Activated naive CD4-positive, alpha-beta T cell treated with anti-CD3 and anti-CD28 coated beads for 36 hours (primary cell): ENCODE measurements at places on chromosomes 1 and 21. TPM values are rescaled to one million over a fixed set of nuclear protein-coding genes. Genes with fewer than 3 reads are reported as not detected.

The SLC44A3 gene
- not detected for total RNA-seq

The ZFP69B gene
- 11.3 TPM for total RNA-seq

The FAM72D gene
- 34.7 TPM for total RNA-seq

The RABGGTB gene
- 158 TPM for total RNA-seq

DNA sequence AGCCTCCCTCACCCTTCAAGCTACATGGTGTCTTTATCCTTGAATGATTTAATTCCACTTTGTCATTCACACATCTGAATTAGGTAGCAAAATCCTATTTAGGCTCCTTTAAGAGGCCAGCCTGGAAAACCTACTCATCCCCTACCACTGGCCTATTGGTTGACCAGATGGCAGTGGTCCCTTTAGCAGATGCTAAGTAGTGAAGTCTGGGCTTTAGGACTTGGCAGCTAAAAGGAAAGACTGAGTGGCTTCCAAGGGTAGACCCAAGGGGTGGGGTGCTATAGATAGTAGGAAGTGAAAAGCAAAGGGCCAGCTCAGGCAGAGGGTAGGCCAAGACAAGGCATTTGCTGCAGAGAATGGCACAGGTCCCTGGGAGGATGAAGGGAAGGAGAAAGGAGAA, 46.6 kb downstream of the KCNJ6 start:
- no peak for DNase-seq
- H3K4me3 ChIP-seq, result no peak overlapping the region
- no peaks in the 10 kb centered on the region for H3K4me1 ChIP-seq
- no peaks in the 10 kb centered on the region for H3K36me3 ChIP-seq

DNA sequence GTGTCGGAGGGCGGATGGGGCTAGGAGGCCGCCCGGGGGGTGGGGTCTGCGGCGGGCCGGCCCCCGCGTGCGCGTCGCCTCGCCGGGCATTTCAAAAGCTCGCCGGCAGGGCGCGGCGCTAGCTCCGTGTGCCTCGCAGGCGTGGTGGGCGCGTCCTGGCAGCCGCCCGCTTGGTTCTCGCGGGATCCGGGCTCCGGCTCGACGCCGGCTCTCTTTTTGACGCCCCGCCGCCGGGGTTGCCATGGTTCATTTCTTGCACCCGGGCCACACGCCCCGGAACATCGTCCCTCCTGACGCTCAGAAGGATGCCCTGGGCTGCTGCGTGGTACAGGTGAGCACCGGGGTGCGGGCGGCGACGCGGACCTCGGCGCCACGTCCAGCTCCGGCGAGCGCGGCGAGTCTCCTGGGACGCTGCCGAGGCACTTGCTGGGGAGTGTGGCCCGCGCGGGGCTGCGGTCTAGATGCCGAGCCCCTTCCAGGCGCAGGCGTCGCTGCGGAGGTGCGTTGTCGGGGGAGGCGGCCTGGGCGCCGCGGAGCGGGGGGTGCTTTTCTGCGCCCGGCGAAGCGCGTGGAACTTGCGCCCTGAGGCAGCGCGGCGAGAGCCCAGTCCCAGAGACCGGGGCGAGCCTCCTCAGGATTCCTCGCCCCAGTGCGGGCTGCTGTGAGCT, at the start of gene ZYG11A:
Gene ZYG11A (plus strand): TSS at position 118 of the 668 bp plus-strand sequence. CDS start 124 bp downstream, at position 242.
- peak; percentile 81 for DNase-seq
- peak within 1 kb of the TSS; percentile 65 for H3K4me3 ChIP-seq
- H3K36me3 ChIP-seq, result no peaks in the 10 kb centered on the region
- H3K4me1 ChIP-seq, result peaks cover 1% of the 10 kb centered on the region
- no peak within 1 kb of the TSS for H3K27ac ChIP-seq

DNA sequence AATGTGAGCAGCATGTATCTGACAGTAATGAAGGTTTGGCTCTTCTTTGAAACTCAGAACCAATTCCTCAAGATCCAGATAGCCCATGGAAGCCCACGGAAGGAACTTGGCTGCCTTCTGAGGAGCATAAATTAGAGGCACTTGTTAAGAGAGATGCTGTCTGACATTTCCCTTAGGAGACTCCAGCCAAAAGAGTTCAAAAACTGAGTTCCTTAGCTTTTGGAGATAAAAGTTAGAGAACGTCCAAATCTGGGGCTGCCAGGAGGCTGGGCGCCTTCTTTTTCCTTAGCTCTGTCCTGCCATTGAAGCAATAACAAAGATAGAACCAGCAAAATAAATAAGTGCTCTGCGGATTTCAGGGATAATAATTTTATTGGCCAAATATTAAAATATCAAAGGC, 439.6 kb upstream of the USP24 start:
- no peaks in the 10 kb centered on the region for H3K27me3 ChIP-seq
- H3K36me3 ChIP-seq, result no peaks in the 10 kb centered on the region
- DNase-seq, result no peak
- H3K4me3 ChIP-seq, result no peak overlapping the region
- no peaks in the 10 kb centered on the region for H3K4me1 ChIP-seq

DNA sequence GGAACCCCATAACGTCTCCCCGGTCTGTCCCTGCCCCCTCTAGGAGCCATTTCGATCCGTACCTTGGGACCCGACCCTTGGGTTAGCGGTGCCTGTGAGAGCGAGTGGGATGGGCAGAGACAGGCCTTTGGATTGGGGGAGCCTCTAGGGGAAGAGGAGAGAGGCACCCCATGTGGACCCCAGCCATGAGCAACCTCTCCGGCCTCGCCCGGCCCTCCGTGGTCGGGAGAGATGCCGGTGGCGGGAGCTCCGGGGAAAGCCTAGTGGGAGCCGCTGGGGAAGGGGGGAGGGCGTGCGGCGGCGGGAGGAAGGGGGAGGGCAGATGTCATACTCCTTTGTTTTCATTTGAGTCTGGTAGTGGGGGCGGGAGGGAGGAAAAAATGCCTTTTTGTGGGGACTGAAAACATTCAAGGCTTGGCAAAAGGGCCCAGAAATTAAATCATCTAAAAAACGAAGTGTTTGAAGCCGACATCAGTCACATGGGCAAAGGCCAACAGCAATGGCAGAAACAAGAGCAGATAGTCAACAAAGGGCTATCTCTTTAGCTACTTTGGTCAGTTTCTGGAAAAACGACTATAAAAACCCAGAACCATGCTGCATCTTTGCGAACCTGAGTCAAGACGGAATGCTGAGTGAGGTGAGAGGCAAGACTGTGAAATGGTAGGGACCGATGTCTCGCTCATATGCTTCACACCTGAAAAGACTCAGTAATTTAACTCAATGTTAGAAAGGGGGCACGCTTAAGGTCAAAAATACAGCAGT, 758 bp downstream of the PTBP2 start:
- no peaks in the 10 kb centered on the region for H3K27me3 ChIP-seq
- peaks cover 31% of the 10 kb centered on the region for H3K36me3 ChIP-seq
- H3K27ac ChIP-seq, result peak overlapping the region; percentile 92
- H3K4me1 ChIP-seq, result peaks cover 29% of the 10 kb centered on the region
- DNase-seq, result peak; percentile 62

DNA sequence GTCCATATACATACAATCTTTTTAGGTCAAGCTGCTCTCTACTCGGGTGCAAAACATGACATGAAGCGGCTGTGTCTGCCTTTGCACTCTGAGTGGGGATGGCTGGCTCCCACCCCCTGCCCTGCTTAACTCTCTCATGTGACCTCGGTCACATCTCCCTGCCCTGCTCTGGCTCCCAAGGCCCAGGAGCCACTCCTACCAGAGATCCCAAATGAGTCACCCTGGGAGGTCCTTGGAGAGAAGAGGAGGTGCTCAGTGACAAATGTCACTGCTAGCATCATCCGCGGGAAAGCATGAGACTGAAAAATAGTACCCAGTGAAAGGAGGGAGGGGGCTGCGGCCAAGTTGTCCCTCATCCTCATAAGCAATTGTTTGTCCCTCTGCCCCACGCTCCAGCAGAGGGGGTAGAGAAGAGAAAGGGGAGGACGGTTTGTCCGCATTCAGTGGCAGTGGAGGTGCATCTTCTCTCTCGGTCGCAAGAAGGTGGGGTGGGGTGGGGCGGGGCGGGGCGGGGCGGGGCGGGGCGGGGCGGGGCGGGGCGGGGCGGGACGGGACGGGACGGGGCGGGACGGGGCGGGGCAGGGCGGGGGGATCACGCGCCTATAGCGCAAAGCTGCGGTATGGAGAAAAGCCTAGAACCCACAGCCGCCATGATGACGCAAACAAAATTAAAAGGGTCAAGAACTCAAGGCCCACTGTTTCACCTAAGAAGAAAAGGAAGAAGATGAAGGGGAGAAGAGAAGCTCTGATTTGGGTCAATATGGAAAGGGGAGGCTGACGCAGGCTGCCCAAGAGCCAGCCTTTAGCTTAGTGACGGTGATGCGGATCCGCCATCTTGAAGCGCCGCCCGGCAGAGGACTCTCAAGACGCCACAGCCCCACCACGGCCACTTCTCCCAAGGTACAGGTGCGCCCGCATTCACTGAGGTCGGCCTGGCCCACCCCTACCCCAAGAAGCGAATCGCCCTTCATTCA, 66.2 kb downstream of the CD46 start:
- H3K27me3 ChIP-seq, result no peaks in the 10 kb centered on the region
- H3K27ac ChIP-seq, result peak overlapping the region; percentile 19
- H3K4me1 ChIP-seq, result peaks cover 85% of the 10 kb centered on the region
- no peak for DNase-seq
- peaks cover 35% of the 10 kb centered on the region for H3K36me3 ChIP-seq
- no peak overlapping the region for H3K4me3 ChIP-seq

The CGN gene
- total RNA-seq, result 1.5 TPM

- H3K27ac ChIP-seq, result no peak overlapping the region
- peaks cover 15% of the 10 kb centered on the region for H3K4me1 ChIP-seq
- no peak for DNase-seq
These were observed 7.2 kb downstream of the RPAP2 start for GRCh38 chr1:92306020-92306419.

DNA sequence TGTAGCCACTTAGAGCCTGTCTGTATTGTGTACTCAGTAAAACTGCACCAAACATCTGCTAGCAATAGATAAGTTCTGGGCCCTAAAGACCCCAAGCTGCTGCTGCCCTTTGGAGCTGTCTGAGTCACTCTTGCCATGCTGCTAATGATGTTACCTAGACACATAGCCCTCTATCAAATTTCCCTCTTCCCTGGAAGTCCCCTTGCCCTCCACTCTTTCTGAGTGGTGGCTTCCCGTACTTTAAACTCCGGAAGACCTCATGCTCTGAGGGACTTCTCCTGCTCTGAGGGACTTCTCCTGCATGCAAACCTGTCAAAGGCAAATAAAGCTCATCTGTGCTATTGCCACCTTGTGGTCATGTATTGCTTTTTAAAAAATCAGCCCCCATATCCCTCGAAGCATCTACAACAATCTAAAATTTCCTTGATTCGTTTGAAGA, 34.0 kb downstream of the FH start:
- H3K27me3 ChIP-seq, result peaks cover 5% of the 10 kb centered on the region
- H3K36me3 ChIP-seq, result no peaks in the 10 kb centered on the region
- peaks cover 17% of the 10 kb centered on the region for H3K4me1 ChIP-seq

The KRTAP13-4 gene
- not detected for total RNA-seq

GRCh38 chr1:233496993-233497392, 116.9 kb upstream of the KCNK1 start:
- DNase-seq, result no peak
- no peaks in the 10 kb centered on the region for H3K36me3 ChIP-seq
- H3K4me3 ChIP-seq, result no peak overlapping the region
- H3K4me1 ChIP-seq, result no peaks in the 10 kb centered on the region
- H3K27me3 ChIP-seq, result peaks cover 9% of the 10 kb centered on the region

The RUNX1 gene
- total RNA-seq, result 36.9 TPM

The RAB3GAP2 gene
- 37.3 TPM for total RNA-seq

GRCh38 chr1:202575918-202576653, 134.2 kb downstream of the SYT2 start:
- DNase-seq, result no peak
- peaks cover 6% of the 10 kb centered on the region for H3K36me3 ChIP-seq
- no peaks in the 10 kb centered on the region for H3K27me3 ChIP-seq
- no peaks in the 10 kb centered on the region for H3K4me1 ChIP-seq
- H3K4me3 ChIP-seq, result no peak overlapping the region
- no peak overlapping the region for H3K27ac ChIP-seq

The RGS16 gene
- total RNA-seq, result 37.3 TPM

DNA sequence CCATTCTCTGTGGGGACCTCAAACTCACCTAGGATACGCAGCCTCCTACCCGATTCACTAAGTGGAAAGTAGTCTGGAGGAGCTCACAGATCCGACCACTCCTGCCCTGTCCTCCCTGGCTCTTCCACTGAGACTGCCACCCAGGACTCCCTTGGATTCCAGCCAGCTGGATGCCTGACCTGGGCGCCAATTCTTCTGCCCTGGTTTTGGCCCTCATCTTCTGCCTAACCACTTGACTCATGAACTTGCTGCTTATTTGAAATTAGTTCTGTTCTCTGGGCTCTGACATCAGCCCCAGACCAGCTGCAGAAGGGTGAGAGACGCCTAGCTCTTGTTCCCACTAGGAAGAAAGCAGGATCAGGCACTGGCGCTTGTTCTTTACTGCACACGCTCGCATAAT, 48.9 kb downstream of the SLC35D1 start:
- peaks cover 10% of the 10 kb centered on the region for H3K4me1 ChIP-seq
- DNase-seq, result no peak
- no peak overlapping the region for H3K4me3 ChIP-seq
- peaks cover 22% of the 10 kb centered on the region for H3K36me3 ChIP-seq
- no peak overlapping the region for H3K27ac ChIP-seq
- H3K27me3 ChIP-seq, result no peaks in the 10 kb centered on the region

The KLHDC8A gene
- total RNA-seq, result not detected

GRCh38 chr1:101122452-101123166, 97.0 kb upstream of the DPH5 start:
- no peak overlapping the region for H3K27ac ChIP-seq
- H3K4me1 ChIP-seq, result peaks cover 51% of the 10 kb centered on the region
- no peak overlapping the region for H3K4me3 ChIP-seq
- no peaks in the 10 kb centered on the region for H3K36me3 ChIP-seq

- no peak for DNase-seq
- peaks cover 10% of the 10 kb centered on the region for H3K36me3 ChIP-seq
- no peak overlapping the region for H3K4me3 ChIP-seq
- H3K27me3 ChIP-seq, result no peaks in the 10 kb centered on the region
- H3K4me1 ChIP-seq, result peaks cover 13% of the 10 kb centered on the region
These were observed 55.8 kb downstream of the VPS13D start for GRCh38 chr1:12285496-12286143.

The CFHR4 gene
- total RNA-seq, result not detected

The DNASE2B gene
- total RNA-seq, result not detected

The SLC30A1 gene
- total RNA-seq, result 4.4 TPM

The LRRC71 gene
- not detected for total RNA-seq

- H3K36me3 ChIP-seq, result no peaks in the 10 kb centered on the region
- no peak for DNase-seq
- no peak overlapping the region for H3K4me3 ChIP-seq
- no peaks in the 10 kb centered on the region for H3K27me3 ChIP-seq
- no peaks in the 10 kb centered on the region for H3K4me1 ChIP-seq
- H3K27ac ChIP-seq, result no peak overlapping the region
These were observed 1326.5 kb downstream of the PLA2G4A start for GRCh38 chr1:188155261-188155660.

- peaks cover 40% of the 10 kb centered on the region for H3K27me3 ChIP-seq
- no peak overlapping the region for H3K27ac ChIP-seq
- no peaks in the 10 kb centered on the region for H3K36me3 ChIP-seq
- no peak for DNase-seq
- no peak overlapping the region for H3K4me3 ChIP-seq
These were observed 797 bp upstream of the KCNJ9 start for GRCh38 chr1:160080381-160081100.

The TRAF3IP3 gene
- total RNA-seq, result 113 TPM

- no peak for DNase-seq
- no peak overlapping the region for H3K27ac ChIP-seq
- no peak overlapping the region for H3K4me3 ChIP-seq
- no peaks in the 10 kb centered on the region for H3K36me3 ChIP-seq
- no peaks in the 10 kb centered on the region for H3K27me3 ChIP-seq
These were observed 2.2 kb upstream of the IL20 start for GRCh38 chr1:206863266-206863665.

The DDR2 gene
- 0.40 TPM for total RNA-seq
